ENCODE measurements at places on chromosomes 2 and 18.

- no peak for DNase-seq
Observed at GRCh38 chr2:240960309-240960970, 38.0 kb upstream of the SNED1 start.

- DNase-seq = no peak
Observed at GRCh38 chr2:16828044-16828827, 162.6 kb upstream of the CYRIA start.

- no peak for DNase-seq
Observed at GRCh38 chr2:121046335-121046734, 238.7 kb downstream of the TFCP2L1 start.

DNA sequence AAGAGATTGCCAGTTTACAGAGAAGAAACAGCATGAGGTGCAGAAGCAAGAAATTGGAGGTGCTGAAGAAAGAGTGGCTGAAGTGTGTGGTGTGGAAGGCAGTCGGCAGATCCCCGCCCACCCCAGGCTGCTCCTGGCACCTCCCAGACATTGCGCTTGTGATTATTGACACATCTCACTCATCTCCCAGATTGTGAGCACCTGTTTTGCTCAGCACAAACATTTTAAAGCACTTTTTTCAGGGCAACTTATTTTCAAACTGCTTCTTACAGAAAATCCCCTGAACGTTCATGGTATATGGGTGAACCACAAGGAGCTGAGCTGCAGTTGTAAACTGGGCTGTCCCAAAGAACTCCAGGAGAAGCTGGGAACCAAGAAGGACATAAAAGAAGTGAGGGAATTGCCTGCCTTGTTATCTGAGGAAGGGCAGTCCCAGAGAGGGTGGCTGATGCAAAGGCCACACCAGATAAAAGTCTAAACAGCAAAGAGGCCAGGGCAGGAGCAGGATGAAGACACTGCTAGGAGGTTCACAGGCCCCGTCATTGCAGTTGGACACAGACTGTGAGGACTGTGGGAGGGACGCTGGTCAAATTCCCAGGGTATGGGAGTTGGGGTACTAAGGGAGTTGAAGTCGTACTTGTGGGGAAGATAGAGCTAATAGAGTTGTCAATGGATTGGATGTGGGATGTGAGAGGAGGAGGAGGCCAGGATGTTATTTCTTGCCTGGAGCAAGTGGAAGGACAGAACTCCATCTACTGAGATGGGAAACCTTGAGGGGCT lies 65.1 kb downstream of the INPP4A start:
- no peak for DNase-seq

- no peak for DNase-seq
Observed at GRCh38 chr2:83536556-83536955, 922.5 kb downstream of the SUCLG1 start.

DNA sequence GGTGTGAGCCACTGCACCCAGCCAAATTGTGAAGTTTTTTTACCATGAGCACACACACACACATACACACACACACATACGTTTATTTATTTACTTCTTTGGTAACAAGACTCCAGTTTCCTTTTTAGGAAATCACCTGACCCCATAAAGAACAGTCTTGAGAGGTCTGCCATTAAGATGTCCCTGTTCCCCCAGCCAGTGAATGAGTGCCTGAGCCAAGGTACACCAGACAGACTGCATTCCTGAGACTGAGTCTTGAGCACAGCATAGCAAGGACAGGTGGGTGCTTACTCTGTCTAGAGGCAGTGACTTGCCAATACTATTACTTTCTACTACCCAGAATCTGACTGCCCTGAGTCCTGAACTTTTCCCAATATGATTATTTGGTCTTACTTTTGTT lies 167.2 kb upstream of the SATB2 start:
- no peak for DNase-seq

- DNase-seq = no peak
Observed at GRCh38 chr2:47043142-47043890, 111.8 kb downstream of the STPG4 start.

DNA sequence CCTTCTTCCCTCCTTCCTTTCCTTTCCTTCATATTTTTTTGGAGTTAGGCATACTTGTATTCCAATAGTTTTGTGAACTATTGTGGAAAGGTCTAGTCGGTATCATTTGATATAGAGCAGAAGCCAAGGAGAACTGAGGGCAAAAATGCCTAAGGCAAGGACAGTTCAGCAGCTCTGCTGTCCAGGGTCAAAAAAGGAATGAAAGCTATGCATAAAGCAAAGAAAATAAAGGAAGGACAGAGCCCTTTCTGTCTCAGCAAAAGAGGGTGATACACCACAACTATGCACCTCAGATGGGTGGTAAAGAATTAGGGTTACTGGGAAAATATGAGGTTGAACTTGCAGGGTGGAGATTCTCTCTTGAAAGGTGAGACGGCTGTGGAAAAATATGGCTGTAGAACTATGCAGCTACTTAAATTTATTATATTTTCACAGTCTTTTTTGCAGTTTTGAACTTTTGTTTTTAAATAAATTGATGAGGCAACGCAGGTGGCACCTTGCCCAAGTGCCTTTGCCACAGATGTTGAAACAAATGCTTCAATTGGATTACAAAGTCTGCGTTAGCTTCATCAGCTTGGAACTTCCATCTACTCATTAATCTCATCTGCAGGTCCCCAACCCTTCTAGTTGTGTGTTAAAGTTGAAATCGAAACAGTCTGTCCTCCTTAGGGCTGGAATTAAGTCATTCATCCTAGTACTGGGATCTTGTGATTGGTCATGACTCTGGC lies 20.8 kb downstream of the LHCGR start:
- no peak for DNase-seq

DNA sequence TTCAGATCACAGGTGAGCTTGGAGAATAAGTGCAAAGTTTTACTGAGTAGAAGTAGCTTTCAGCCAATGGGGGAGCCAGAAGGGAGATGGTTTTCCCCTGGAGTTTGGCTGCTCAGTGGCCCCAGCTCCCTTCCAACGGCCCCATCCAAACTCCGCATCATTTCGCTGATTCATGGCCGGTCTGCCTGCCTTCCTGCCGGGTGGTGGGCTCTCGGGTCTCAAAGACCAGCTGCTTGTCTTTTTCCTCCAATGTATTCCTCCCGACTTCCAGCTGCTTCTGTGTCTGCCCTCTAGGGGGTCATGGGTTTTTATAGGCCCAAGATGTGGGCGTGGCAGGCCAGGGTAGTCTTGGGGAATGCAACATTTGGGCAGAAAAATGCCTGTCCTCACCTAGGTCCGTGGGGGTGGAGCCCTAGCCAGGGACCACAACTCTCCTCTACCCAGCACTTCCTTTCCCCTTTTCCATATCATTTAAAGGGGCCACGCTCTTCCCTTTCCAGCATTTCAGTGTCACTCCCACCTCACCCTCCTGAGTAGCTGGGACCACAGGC lies 73.5 kb downstream of the MEX3C start:
- DNase-seq = no peak

DNA sequence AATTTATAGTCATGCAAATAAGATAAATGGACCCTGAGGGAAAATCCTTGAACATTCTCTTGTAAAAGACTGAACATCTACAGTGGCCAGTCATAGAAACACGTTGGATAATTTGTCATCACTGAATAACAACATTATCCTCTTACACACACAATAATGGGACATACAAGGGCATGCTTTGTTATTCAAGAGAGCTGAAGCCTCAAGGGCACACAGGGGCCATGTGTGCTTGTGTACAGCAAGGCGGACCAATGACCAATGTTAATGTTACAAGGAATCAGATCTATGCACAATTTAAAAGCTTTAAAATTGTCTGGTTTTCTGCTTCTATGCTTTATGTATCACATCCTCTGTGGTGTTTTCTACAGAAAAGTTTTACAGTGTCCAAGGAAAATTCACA lies 23.7 kb downstream of the COL6A3 start:
- no peak for DNase-seq

DNA sequence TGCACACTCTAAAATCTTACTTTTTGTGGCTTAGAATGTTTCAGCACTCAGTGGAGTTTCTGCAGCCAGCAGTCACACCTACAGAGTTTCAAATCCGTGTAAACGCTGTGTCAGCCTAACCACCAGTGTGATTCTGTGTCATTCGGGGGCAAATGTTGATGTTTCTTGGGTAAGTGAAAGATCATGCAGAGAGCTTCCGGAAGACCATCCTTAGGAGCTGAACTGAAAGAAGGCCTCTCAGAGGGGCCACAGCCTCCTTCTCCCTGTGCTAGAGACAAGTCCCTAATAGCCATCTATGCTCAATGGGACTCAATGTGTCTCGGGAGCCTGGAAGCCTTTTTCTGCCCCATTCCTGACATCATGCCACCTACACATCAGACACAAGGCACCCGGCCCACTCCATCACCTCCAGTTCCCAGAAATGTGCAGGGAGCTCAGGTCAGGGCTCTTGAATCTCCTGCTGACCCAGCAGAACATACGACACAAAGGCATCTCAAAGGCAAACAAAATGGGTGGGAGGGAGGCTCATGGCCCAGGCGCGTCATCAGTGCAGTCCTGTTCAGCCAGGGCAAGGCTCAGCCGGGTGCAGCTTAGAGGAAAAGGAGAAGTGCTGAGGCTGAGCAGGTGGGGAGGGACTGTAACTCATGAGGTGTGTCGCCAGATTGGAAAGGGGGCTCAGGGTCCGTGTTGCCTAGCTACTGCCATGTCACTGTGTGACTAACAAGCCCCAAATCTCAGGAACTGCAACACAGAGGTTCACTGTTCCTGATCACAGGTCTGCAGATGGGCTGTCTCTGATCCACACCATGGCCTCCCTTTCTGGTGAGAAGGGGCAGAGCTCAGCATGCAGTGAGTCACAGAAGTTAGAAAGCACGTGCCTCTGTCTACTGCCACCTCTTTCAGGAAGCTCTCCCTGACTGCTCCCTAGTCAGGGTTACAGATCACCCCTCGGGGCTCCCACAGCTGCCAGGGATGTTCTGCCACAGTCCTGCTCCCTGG lies 82.0 kb downstream of the SMAD7 start:
- no peak for DNase-seq

DNA sequence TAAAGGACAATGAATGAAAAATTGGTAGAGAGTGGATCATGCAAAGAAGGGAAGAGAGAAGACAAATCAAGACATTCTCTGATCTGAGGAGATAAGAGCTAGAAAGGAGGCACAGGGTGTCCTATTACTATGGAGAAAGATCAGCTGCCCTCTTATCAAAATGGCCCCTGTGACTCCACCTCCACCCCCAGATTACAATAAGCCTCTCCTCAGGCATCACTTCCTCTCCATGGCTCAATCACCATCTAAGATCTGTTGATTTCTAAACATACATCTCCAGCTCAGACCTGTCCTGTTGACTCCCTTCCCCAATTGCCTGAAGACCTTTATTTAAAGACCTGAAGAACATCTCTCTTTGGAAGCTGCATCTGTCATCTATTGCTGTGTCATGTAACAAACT lies 43.2 kb downstream of the SP100 start:
- no peak for DNase-seq

- no peak for DNase-seq
Observed at GRCh38 chr2:220373878-220374277, 746.4 kb downstream of the SLC4A3 start.

DNA sequence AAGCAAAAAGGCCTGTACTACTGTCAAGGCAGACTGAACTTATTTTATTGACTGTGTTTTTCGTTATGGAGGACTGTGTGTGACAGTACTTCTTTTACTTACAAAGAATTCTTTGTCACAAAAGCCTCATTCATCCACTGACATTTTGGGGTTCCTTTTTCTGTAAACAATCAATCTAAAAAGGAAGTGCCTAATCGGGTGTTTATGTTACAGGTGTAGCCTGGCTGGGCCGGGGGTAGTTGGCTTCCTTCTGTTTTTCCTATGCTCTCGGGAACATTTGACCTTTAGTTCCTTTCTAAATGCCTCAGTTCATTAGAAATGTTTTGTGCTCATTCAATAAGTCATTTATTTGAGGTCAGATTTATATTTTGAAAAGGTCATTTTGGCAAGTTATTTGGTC lies 8.3 kb downstream of the ZCCHC2 start:
- DNase-seq = no peak

DNA sequence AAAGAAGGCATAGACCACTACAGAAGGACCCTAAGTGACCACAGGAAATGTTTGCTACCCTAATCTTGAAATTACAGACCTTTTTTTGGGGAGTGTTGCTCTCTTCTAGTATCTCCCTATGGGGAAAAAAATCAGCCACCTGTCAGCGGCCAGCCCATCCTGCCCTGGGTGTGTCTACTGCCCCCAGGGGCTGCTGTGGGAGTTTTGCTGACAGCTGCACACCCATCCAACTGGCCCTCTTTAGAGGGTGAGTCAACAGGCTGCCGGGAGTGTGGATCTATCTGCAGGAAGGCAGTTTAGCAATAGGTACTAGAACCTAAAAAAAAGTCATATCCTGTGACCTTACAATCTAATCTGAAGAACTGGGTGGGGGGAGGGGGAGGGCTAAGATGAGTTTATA lies 796 bp upstream of the DYSF start:
- DNase-seq = peak; percentile 60

DNA sequence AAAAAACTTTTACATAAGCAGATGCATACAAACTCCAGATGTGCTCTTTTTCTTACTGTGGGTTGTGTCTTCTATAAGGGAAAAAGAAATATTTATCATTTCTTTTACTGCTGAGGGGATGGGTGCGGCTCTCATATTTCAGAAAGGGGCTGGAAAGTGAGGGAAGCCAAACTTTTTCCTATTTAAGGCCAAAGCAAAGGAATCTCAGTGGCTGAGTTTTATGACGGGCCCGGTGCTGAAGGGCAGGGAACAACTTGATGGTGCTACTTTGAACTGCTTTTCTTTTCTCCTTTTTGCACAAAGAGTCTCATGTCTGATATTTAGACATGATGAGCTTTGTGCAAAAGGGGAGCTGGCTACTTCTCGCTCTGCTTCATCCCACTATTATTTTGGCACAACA lies at the start of gene COL3A1:
TSS of gene COL3A1 (plus strand) at position 210 of the 400 bp plus-strand sequence. CDS start at position 327, 117 bp downstream.
- DNase-seq = no peak

- no peak for DNase-seq
Observed at GRCh38 chr2:32952761-32953476, 6.2 kb downstream of the LTBP1 start.

GRCh38 chr2:42307180-42307579 lies 53.8 kb downstream of the COX7A2L start:
- no peak for DNase-seq

- DNase-seq = peak; percentile 30
Observed at GRCh38 chr2:20447437-20448245, 767 bp downstream of the RHOB start.

- no peak for DNase-seq
Observed at GRCh38 chr2:109029490-109030201, 40.6 kb upstream of the EDAR start.

- no peak for DNase-seq
Observed at GRCh38 chr2:230912724-230913123, 12.3 kb downstream of the GPR55 start.

DNA sequence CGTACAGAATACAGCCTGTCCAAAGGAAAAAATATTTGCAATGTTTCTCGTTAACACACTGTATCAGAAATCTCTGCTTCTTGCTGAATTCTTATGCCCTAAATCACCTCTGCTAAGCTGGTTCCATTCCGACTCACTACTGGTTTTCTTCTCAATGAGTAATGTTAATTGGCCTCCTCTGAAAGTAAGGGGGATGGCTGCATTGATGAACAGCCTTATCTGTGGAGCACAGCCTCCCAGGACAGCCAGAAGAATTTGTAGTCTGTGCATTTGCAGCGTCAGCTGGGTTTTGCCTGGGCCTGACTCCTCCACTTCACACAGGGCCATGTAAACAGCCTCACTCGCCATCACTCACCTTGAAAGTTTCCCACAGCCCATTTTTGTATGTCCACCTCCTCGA lies 127.7 kb downstream of the RNF152 start:
- DNase-seq = no peak

GRCh38 chr18:48673456-48673852 lies 134.6 kb downstream of the CTIF start:
- DNase-seq = no peak

- no peak for DNase-seq
Observed at GRCh38 chr2:65605058-65605742, 172.8 kb upstream of the SPRED2 start.

Measured in HEK293T (cell line).